Stimulated activated CD4-positive, alpha-beta T cell treated with anti-CD3 and anti-CD28 coated beads, Interleukin-15, amount 100 ng/mL, for 48 hours (primary cell): ENCODE measurements at places on chromosomes 12 and 14.

- DNase-seq: no peak
Observed at GRCh38 chr12:98149270-98149669, 366.1 kb upstream of the TMPO start.

GRCh38 chr12:12265571-12266388 lies 1.1 kb downstream of the LRP6 start:
- DNase-seq: no peak

DNA sequence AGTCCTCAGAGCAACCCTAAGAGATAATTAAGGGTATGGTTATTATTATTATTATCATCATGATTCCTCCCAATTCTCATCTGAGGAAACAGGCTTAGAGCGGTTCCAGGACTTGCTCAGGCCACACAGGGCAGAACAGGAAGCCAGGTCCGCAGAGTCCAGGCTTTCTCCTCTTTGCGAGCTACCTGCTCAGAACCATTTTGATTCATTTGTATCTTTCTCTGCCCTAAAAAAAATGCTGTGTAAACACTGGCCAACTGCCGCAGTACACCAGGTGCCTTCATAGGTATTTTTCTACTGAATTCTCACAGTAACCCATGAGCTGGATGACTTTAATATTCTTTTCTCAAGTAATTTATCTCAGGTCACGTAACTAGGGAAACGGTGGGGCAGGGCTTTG lies 45.3 kb downstream of the ST8SIA1 start:
- DNase-seq: no peak

DNA sequence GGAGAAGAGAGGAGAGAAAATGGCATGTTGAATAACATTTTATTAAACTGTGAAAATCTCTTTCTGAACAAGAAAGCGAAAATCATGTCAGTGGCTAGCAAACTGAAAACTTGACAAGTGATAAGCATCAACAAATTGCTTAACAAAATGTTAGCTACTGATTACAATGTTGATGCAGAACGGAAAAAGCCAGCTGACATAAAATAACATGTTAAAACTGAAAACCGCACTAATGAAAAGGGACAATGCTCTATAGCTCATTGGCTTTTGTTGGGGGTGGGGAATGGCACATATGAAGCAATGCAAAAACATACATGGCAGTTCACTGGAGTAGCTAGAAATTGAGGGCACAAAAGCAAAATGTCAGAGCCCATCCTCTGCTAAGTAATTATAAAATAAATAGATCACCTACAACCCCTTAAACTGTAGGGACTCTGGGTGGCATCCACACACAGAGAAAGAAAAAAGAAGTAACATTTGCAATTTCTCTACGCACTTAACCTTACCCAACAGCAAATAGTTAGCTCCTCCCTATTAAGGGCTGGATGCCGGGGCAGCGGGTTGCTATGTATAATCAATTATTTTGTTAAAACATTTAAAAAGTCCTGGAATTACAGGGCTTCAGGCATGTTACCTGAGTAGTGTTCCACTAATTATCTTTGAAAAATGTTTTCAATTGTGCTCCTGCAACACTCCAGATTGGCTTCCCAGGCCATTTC lies 129.2 kb upstream of the USP15 start:
- no peak for DNase-seq
